ENCODE measurements at places on chromosomes 12 and 14.

DNA sequence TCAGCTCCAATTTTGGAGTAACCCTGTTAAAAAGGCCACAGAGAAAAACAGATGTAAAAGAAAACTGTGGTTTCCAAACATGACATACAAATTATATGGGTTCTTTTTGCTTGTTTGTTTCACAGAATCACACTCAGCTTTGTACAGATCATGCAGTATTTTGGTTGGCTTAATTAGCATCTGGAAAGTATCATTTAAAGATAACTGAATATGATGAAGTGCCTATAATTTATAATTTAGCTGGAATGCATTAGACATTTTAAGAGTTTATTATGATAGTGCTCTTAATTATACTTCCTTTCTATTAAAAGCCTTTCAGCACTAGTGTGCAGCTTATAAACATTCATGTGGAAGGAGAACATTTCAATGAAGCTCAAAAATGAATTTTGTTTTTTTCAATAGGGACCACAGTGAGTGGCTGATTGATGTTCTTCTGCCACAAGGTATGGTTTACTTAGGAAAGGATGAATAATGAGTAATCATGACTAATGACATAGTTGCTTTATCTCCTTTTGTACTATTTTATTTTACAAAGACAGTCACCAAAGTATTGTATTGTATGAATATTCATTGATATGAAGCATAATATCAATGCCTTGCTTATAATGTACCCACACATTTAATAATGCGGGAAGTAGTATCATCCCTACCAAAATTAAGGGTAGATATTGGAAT is 98.3 kb downstream of the UNC79 start:
- DNase-seq = no peak

GRCh38 chr12:56080556-56081138 is 682 bp downstream of the ERBB3 start:
- no peak for DNase-seq

GRCh38 chr12:24901576-24902461 is 47.1 kb downstream of the BCAT1 start:
- peak; percentile 65 for DNase-seq

DNA sequence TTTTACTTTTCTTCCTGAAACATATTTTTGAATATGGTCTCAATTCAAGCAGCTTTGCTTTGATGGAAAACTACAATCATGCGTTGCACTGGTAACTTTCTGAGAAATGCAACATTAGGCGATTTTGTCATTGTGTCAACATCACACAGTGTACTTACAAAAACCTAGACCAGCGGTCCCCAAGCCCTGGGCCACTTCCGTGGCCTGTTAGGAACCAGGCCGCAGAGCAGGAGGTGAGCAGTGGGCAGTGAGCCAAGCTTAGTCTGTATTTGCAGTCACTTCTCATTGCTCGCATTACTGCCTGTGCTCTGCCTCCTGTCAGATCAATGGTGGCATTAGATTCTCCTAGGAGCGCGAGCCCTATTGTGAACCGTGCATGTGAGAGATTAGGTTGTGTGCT is 163.7 kb upstream of the NOVA1 start:
- no peak for DNase-seq

- no peak for DNase-seq
Observed at GRCh38 chr12:75704664-75705063, 193.3 kb upstream of the KRR1 start.

DNA sequence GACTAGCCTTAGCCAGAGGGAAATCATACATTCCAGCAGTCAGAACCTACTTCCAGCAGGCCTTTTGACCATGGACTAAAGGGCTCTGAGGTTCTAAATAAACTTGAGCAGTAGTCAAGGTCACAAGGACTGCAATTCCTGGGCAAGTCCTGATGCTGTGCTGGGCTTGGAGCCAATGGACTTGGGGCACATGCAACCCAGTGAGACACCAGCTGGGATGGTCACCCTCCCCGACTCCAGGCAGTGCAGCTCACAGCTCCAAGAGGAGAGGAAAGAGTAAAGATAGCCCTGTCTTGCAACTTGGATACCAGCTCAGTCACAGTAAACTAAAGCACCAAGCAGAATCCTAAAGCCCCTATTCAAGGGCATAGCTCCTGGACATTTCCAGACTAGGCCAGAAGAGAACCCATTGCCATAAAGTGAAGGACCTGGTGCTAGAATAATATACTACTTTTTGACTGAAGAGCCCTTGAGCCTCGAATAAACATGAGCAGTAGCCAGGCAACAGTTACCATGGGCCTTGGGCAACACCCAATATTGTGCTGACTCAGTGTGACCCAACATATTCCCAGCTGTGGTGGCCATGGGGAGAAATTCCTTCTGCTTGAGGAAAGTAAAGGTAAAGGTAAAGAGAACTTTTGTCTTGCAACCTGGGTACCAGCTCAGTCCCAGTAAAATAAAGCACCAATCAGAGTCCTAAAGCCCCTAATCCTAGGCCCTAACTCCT is 226.2 kb upstream of the CLEC14A start:
- DNase-seq = no peak

GRCh38 chr12:95986635-95987570 is 9.2 kb downstream of the HAL start:
- DNase-seq = no peak

DNA sequence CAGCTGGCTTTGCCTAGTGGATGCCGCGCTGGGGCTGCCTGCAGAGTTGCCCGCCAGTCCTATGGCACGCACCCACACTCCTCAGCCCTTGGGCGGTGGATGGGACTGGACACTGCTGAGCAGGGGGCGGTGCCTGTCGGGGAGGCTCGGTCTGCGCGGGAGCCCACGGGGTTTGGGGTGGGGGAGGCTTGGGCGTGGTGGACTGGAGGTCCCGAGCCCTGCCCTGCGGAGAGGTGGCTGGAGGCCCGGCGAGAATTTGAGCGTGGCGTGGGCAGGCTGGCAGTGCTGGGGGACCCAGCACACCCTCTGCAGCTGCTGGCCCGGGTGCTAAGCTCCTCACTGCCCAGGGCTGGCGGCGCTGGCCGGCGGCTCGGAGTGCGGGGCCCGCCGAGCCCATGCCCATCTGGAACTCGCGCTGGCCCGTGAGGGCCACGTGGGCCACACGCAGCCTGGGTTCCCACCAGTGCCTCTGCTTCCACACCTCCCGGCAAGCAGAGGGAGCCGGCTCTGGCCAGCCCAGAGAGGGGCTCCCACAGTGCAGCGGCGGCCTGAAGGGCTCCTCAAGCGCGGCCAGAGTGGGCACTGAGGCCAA is 68.1 kb downstream of the ETNK1 start:
- no peak for DNase-seq

DNA sequence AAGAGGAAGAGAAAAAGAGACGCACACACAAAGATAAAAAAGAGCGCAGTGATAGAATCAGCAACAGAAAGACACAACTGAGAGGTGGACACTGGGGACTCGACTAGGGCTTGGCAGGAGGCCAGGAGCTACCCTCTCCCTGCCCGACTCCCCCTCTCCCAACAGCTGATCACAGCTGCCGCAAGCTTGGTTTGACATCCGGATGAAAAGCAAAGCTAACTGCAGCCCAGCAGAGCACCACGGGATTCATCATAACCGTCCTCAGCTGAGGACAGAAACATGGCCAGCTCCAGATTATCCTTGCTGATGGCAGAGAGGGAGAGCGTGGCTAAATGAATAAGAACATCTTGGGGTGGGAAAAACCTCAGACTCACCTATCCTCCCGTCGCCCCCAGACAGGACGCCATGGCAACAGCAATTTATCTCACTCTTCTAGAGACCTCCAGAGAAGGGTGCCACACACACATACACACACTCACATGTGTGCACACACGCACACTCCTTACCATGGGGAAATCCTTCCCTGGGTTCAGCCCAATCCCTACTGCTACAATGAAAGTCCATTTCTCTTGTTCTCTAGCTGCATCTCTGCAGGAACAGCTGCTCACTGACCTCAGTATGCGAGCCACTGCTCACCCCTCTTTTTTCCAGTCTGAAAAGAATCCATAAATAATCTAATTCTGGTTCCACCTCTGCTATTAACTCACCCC is 135.3 kb downstream of the NTF3 start:
- peak; percentile 12 for DNase-seq

GRCh38 chr12:52097045-52097666 is 17.7 kb downstream of the SMIM41 start:
- peak; percentile 11 for DNase-seq

GRCh38 chr12:103809154-103809553 is 31.9 kb downstream of the NT5DC3 start:
- peak; percentile 79 for DNase-seq

- peak; percentile 71 for DNase-seq
Observed at GRCh38 chr14:21098076-21098891, at the start of gene ZNF219. Gene ZNF219 (minus strand): TSS chr14:21098655. CDS start chr14:21093591, 5,064 bp downstream.

- DNase-seq = no peak
Observed at GRCh38 chr14:89787525-89787924, 167.0 kb downstream of the EFCAB11 start.

DNA sequence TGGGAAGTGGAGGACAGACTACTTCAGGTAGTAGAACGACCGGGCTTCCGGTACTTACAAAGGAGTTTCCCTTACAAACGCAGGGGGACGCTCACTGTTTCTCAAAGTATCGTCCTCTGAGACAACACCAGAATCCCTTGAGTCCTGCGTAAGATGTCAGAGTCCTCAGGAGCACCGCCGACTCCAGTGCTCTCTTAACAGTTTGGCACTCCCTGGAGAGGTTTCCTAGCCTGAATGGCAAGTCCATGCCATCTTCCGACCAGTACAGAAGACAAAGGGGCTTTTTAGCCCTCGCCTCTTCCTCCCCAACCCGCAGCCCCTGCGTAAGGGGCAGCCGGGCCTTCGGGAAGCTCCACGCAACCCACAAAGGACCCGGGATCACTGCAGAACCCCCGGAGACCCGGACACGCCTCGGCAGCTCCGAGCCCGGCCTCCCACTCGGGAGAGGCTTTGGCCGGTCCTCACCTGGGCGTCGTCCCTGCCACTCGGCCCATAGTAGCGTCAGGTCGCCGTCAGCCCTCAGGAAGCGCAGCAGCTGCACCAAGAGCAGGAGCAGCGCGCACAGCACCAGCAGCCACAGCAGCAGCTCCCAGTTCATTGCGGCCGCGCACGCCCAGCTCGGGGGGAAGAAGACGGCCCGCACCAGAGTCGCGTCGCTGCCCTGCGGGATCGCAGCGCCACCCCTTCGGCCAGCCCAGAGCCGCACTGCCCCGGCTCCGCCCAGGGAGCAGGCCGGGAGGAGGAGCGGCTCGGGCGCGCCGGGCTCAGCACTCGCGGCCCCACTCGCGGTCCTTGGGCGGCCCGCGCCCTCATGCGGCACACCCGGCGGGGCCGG is at the start of gene DHRS7:
Gene DHRS7, minus strand, starts transcription at position 687 of the 835 bp plus-strand sequence. Its CDS starts 89 bp downstream, at position 598.
- DNase-seq = peak; percentile 93

Data from hematopoietic multipotent progenitor cell treated with erythropoietin and hydrocortisone succinate and interleukin-3 and kit ligand, for 4 days (in vitro differentiated cells).